CD8-positive, alpha-beta T cell (primary cell): ENCODE measurements at places on chromosomes 2 and 18. TPM values are rescaled to one million over a fixed set of nuclear protein-coding genes. Genes with fewer than 3 reads are reported as not detected.

DNA sequence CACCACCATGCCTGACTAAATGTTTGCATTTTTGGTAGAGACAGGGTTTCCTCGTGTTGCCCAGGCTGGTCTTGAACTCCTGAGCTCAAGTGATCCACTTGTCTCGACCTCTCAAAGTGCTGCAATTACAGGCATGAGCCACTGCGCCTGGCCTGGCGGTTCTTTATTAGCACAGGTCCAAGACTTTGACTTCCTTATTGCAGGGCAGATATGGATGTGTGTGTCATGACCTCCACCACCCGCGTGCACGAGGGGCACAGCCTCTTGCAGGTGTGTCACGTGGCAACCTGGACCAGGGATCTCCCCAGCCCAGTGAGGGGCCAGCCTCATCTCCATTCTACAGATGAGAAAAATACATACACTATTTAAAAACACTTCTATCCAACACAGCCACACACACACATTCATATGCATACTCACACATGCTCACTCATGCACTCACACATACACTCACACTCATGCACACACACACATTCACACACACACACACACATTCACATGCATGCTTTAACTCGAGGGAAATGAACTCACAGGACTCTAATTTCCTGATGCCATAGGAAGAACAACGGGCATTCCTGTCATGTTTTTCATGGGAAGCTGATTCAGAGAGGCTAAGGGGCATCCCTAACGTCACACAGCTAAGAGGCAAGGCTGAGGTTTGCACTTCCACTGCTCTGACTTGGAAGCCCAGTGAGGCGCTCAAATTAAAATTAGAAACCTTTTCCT is 38.8 kb downstream of the RRM2 start:
- DNase-seq = no peak

- no peak for DNase-seq
Observed at GRCh38 chr2:32453242-32454062, 96.6 kb downstream of the BIRC6 start.

DNA sequence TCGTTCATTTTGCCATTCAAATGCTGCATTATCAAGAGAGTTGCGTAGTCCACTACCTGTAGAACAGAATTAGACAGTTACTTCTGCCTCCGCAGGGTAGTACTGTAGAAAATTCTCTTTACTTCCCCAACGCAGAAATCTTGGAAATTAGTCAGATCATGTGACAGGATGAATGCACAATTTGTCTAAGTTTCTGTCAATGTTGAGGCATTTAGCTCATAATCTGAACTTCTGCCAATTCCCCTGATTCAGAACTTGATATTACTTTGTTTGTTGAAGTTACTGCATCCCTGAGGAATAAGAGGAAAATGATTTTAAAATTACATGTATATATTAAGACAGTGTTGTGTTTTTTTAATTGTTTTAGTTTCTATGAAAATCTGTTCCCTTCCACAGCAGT is 83.4 kb downstream of the TTC27 start:
- DNase-seq = no peak

- no peak for DNase-seq
Observed at GRCh38 chr2:224934526-224935188, 107.6 kb downstream of the DOCK10 start.

Gene SCN2A
- not detected for total RNA-seq

Gene ENOSF1
- total RNA-seq = 32.2 TPM
